ENCODE measurements at places on chromosomes 7 and 10.
A peak's percentile ranks its signal among the peaks of the same experiment; 100 is the strongest.

DNA sequence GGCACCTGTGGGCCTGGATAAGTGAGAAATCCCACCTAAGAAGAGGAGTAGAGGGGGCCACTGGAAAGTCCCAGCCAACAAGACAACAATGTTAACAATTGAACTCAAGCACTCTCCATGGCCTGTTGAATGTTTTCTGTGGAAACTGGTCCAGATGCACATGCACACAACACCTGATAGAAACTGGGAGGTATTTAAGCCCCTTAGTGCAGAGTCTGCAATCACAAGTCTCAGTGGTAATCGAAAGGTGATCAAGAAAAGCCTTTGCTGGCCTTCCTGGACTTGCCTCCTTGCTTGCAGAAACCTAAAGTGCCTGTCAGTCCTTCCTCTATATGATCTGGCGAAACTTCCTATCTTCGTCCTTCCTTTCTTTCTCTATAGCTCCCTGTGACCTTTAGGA lies 30.6 kb upstream of the HNRNPH3 start:
- DNase-seq = no peak

DNA sequence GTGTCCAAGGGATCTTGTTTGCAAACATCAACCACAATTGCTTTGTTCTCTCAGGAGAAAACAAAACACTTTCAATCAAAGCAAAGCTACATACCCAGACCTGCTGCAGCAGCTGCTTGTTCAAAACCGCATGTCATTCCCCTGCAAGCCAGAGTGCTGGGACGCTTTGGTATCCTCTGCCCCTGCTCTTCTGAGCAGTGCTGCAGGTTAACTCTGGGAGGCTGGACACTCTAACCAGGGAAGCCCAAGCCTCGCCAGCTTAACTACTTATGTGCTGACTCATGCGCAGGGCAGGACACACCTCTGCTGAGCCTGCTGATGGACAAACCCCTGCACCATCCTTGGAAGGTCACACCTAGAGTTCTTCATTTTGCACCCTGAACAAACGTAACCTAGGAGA lies 28.2 kb upstream of the ASAH2 start:
- peak; percentile 60 for DNase-seq

DNA sequence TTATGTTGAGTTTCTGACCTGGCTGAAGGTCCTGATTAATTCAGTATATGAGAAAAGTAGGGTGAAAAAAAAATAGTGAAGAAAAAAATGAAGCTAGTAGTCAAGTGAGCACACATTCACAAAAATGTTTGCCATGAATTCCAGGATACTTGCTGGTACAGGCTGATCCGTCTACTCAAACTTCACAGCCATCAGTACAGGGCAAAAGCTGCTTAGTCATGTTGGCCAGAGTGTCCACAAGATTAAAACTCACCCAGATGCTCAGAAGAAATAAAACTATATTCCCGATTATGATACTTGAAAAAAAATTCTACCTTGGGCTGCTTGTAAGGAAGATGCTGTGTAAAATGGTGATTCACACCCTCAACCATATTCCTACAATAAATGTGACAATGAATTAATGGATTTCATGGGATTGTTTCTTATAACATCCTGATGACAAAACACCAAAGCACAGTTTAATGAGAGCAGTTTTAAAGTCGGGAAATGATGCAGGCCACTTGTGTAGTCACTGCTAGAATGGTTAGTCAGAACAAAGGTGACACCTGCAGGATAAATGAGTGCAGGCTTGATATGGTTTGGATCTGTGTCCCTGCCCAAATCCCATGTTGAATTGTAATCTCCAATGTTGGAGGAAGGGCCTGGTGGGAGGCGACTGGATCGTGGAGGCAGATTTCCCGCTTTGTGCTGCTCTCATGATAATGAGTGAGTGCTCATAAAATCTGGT lies 49.2 kb upstream of the ANKRD1 start:
- no peak for DNase-seq

- no peak for DNase-seq
Measured at GRCh38 chr7:81685270-81685868, 84.5 kb downstream of the HGF start.

DNA sequence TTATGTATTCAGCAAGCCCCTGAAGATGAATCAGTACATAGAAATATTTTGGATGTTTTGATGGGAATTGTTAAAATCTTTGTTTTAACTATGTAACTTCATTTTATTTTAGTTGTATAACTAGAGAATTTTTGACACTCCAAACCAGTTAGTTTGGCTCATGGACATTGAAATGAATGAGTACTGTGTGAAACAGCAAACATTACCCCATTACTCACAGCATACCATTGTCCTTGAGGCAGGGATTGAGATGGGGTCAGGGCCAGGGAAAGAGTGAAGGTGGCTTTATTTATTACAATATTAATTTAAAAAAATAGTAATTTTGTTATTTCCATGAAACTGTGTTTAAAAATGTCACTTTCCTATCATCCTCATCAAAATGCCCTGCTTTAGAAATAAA lies 4.8 kb upstream of the BMPER start:
- no peak for DNase-seq

- no peak for DNase-seq
Measured at GRCh38 chr10:19778996-19779395, 37.2 kb upstream of the PLXDC2 start.

DNA sequence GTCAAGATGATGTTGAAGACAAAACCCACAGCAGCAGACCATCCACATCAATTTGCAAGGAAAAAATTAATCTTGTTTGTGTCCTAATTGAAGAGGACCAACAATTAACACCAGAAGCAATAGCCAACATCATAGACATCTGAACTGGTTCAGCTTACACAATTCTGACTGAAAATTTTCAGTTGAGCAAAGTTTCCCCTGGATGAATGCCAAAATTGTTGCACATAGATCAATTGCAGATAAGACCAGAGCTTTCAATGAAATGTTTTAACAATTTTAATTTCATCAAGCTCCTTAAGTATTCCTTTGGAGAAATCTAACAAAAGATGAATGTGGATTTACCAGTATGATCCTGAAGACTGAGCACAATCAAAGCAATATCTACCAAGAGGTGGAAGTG lies 168.6 kb downstream of the CTNNA3 start:
- DNase-seq = no peak

- peak; percentile 67 for DNase-seq
Measured at GRCh38 chr10:27241010-27241651, 534 bp upstream of the ACBD5 start.

DNA sequence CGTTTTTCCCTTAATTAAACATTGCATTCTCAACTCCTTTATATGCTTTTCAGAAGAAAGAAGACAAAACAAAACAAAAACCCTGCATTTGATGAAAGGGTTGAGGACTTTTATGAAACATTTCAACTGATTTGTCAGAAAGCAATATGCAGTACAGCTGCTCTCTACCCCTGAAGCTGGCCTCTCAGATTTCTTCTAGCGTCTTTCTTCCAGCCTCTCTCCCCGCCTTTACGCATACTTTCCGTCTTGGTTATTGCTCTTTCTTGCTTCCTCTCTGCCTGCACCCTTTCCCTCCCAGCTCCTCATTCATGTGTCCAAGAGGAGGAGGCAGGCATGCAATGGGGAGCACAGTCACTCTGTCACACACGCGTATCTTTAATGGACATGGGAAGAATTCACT lies 91.0 kb upstream of the COL1A2 start:
- DNase-seq = peak; percentile 14

- no peak for DNase-seq
Measured at GRCh38 chr10:104260775-104261115, 6.1 kb downstream of the GSTO1 start.

DNA sequence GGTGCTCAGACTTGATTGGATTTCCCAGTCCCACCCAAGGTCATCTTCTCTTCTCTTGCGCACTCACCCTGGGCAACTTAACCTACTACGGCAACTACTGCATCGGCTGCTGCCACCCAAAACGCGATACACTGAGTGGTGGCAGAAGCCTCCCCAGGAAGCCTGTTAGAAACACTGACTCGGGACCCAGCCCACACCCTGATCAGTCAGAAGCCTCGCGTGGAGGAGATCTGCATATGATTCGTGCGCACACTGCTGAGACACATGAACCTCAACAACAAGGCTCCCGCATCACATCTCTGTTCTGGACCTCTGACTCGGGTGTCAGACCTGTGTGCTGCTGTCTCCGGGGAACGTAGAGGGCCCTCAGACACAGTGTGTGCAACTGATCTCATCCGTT lies 419.5 kb downstream of the PAXIP1 start:
- DNase-seq = no peak

DNA sequence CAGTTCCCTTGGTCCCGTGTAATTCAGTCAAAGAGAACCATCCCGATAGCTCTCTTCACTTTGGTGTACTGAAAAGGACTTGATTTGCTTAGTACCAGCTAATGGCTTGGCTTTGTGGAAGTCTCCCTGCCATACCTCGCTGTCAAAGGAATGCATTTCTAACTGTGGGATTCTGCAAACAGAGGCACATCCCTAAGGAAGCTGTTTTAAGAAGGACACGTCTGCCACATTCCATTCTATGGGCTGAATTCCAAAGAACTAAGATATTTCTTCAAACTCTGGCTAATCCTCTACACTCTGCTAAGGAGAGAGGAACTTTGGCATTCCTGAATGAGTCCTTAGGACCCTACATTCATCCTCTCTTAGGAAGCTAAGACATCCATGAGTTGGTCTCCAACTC lies 327.9 kb downstream of the SFMBT2 start:
- peak; percentile 30 for DNase-seq

- no peak for DNase-seq
Measured at GRCh38 chr10:122659126-122659525, 40.5 kb downstream of the C10orf120 start.

GRCh38 chr7:149497467-149498261 lies at the start of gene ZNF746:
Gene ZNF746 (minus strand): TSS chr7:149497809. CDS start chr7:149497536, 273 bp downstream.
- DNase-seq = peak; percentile 78

DNA sequence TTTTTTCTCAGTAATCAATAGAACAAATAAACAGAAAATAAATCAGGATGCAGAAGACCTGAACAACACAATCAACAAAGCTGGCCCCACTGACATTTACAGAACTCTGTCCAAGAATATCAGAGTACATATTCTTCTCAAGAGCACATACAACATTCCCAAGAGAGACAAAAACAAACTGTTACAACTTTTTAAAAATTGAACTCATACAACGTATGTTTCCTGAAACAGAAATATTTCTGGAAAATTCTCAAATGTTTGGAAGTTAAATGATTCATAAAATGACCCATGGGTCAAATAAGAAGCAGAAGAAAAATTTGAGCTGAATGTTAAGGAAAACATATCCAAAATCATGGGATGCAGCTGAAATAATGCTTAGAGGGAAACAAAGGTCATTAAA lies 93.9 kb upstream of the VIPR2 start:
- no peak for DNase-seq

GRCh38 chr10:95287281-95287680 lies 3.5 kb downstream of the PDLIM1 start:
- no peak for DNase-seq

DNA sequence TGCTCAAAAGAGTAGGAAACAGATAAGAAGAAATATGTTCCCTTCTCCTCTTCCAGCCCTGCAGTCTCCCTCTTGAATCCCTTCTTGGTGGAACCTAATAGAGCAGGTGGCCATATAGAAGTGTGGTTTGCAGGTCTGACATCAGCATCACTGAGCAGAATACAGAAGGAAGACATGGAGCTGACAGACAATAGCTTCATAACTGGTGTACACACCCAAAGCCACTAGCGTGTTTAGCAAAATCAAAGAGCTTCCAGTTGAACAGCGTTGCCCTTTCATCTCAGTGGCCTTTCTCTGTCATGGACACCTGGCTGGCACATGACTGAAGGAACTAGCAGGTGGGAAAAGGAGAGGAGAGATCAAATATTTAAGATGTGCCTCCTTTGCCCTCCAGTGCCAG lies 245.5 kb downstream of the BAMBI start:
- no peak for DNase-seq

GRCh38 chr10:124765256-124765655 lies 21.1 kb upstream of the FAM53B start:
- DNase-seq = no peak

- no peak for DNase-seq
Measured at GRCh38 chr7:100942045-100942774, 7.1 kb upstream of the MUC3A start.

GRCh38 chr10:70552586-70552985 lies 50.0 kb downstream of the PRF1 start:
- no peak for DNase-seq

DNA sequence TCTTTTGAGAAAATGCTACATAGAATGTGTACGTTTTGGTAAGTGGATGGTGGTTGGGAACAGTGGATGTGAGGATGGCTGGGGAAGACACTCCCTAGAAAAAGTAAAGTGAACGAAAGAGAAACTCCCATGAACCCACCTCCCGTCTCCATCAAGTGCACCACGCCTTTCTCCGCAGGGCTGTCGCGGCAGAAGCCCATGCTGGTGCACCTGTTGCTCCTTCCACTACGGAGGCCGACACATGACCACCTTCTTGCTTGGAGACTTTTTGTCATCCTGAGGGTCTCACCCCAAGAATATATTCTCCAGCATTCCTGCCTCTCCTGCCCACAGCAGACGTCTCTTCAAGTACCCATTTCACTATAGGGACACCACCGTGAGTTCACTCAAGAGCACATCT lies 630.4 kb upstream of the PFKP start:
- DNase-seq = no peak

- no peak for DNase-seq
Measured at GRCh38 chr7:121305109-121305508, 23.7 kb upstream of the WNT16 start.
